HFFc6 (cell line): ENCODE measurements at places on chromosomes 12 and 14.

GRCh38 chr12:110563702-110564470 is 19.2 kb downstream of the PPTC7 start:
- DNase-seq = peak; percentile 11

- DNase-seq = no peak
Measured at GRCh38 chr14:33449268-33449667, 501.6 kb downstream of the EGLN3 start.

GRCh38 chr14:71363946-71364925 is 457.0 kb downstream of the PCNX1 start:
- peak; percentile 14 for DNase-seq

GRCh38 chr12:111160350-111161241 is 208.3 kb downstream of the PHETA1 start:
- DNase-seq = no peak

- peak; percentile 67 for DNase-seq
Measured at GRCh38 chr12:51904951-51905470, 2.3 kb upstream of the ACVRL1 start.

DNA sequence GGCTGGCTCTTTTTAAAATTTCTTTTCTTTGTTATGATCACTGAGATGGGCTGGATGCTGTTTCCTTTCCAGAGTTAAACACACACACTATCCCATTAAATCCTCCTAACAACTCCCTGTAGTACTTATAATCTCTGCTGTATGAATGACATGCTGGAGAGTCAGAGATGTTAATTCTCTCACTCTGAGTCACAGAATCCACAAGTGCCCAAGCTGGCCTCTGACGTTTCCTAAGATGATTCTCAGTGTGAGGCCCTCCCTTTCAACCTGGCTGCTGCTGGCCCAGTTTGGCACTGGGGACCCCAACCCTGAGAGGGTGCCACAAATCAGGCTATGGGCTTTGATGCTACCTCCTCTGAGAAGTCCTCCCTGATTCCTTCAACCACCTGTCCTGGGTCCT is 5.4 kb downstream of the NOS1 start:
- no peak for DNase-seq

- DNase-seq = peak; percentile 32
Measured at GRCh38 chr12:5965950-5966383, 20.9 kb upstream of the ANO2 start.

DNA sequence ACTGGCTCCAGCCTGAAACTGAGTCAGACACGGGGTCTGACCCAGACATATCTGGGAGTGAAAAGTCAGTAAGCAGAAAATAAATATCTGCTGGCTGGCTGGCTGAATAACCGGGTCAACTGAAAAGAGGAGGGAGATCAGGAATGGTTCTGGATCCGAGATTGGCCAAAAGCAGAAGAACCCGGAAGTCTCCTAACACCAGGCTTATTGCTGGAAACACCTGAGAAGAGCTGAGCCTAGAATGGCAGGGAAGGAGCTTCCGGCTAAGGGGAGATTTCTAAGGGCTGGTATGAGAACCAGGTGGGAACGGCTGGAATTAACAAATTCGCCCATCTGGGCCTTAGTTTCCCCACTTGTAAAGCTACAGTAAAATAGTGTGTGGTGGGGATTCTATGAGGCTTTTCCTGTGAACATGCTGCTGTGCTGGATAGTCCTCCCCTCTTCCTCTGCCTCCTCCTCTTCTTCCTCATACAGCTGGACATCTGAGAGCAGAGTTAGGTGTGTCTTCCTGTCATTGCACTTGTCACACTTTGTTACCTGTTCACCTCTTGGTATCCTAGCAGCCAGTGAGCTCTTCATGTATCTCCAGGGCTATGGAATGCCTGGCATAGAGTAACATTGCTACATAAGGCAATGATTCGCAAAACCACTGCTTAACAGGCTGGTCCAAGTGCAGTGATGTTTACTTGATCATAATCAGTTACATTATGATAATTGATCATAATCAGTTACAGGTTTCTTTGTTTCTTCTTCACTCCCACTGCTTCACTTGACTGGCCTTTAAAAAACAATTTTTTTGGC is 2.0 kb upstream of the SHMT2 start:
- peak; percentile 20 for DNase-seq

DNA sequence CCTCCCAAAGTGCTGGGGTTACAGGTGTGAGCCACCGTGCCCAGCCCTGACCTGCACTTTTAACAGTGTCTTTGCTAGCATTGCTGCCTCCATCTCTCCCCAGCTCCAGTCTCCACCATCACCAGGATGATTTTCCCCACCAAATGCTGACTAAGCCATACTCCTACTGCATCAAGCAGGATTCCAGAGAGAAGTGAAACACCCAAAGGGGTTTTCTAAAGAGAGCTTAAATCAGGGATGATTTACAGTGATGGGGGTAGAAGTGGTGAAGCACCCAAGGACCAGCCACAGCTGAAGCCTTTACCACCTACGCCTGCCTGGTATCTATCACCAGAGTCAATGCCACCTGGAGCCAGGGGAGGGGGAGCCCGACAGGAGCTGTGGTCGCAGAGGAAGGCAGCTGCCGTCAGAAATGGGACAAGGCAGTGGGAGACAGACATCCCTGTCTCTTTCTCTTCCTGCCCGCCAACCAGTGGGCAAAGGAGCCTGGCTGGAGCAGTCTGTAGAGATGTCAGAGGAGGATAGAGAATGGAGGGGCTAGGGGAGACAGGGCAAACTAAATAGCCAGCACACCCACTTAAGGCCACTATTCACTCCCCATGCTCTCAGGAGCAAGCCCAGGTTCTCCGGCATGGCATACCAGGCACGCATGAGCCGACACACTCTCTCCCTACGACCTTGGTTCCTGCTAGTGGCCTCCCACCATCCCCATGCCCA is 22.4 kb upstream of the CD9 start:
- DNase-seq = no peak

GRCh38 chr12:21337959-21338744 is 3.4 kb upstream of the SLCO1A2 start:
- DNase-seq = no peak

GRCh38 chr14:32047791-32048190 is 29.3 kb upstream of the ARHGAP5 start:
- no peak for DNase-seq

- peak; percentile 32 for DNase-seq
Measured at GRCh38 chr14:74531467-74531866, 37.9 kb downstream of the ISCA2 start.

- DNase-seq = no peak
Measured at GRCh38 chr14:29773990-29774389, 153.7 kb downstream of the PRKD1 start.

GRCh38 chr14:90274808-90275457 is 18.6 kb downstream of the PSMC1 start:
- peak; percentile 37 for DNase-seq

DNA sequence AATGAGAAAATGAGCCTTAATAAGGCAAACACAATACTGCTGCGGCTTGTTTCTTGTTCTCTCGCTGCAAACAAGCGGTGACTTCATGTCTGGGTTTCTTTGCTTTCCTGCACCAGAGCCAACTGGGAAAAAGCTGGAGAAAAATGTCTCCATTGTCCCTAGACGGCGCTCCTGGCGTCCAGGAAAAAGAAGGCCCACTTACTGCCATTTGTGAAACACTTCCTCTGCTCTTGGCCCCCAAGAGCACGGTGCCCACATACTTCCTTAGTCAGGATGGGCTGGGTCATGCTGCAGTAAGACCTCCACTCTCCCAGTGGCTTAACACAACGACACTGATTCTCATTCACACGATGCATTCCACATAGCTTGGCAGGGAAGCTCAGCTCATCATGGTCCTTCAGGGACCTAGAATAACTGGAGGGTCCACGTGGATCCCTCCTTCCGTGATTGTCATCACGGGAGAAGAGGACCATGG is 86.0 kb upstream of the BCL11B start:
- DNase-seq = no peak

- no peak for DNase-seq
Measured at GRCh38 chr12:76713986-76714385, 49.9 kb upstream of the ZDHHC17 start.

GRCh38 chr14:104031384-104031783 is 54.1 kb upstream of the ASPG start:
- DNase-seq = no peak

DNA sequence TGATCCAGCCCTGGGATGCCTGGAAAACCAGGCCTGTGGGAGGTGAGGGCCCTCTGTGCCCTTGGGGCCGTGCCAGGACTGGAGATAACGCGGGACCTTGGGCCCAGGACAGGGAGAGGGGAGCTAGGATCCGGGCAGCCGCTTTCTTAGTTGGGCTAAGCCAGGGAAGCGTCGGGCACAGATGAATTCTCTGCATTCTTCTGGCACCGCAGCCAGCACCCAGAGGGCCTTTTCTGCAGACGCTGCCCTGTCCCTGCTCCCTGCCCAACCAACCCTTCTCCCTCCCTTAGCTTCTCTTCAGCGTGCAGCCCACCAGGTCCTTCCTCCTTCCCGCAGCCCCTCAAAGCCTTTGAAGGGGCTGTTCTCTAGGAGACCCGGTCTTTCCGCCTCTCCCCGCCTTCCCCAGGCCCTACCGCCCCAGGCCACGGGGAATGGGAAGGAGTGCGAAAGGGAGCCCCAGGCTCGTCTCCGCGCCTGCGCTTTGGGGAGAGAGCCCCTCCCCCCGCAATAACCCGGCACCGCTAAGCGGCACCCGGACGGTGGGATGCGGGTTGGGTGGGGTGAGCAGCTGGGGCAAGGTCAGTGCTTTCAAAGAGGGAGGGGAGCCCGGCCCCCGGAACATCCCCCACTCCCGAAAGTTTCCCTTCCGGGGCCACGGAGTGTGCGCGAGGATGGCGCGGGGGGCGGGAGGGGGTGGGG is 663 bp downstream of the NCKAP5L start:
- DNase-seq = peak; percentile 61

- DNase-seq = no peak
Measured at GRCh38 chr12:94258593-94258992, 110.2 kb downstream of the PLXNC1 start.

DNA sequence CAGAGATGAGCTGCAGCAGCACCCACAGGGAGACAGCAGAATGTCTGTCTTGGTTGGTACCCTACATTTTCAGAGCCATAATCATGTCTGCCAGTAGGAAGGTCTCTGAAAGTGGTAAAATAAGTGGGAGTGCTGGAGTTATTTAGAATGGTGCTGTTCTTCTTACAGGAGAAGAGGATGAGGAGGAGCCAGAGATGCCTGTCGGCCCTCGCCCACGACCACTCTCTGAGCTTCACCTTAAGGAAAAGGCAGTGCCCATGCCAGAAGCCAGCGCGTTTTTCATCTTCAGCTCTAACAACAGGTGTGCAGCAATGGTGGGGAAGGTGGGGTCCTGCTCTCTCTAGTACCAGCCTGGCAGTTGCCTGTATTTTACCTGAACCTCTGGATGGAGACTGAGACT is 201.7 kb upstream of the FKBP4 start:
- DNase-seq = no peak

DNA sequence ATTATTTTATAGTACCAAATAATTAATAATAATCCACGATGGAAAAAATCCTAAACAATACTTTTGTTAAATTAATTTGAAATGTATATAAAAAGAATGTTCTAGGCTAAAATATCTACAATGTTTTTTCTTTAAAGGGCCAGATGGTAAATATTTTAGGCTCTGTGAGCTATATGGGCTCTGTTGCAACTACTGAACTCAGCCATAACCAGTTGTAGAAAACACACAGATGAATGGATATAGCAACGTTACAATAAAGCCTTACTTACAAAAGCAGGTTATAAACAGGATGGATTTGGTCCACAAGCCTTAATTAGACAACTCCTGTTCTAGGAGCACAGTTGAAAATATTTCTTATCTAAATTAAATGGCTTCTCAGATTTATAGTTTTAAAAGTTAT is 245.2 kb downstream of the KCNC2 start:
- no peak for DNase-seq

GRCh38 chr14:57659052-57659451 is 165.4 kb upstream of the CCDC198 start:
- DNase-seq = no peak

DNA sequence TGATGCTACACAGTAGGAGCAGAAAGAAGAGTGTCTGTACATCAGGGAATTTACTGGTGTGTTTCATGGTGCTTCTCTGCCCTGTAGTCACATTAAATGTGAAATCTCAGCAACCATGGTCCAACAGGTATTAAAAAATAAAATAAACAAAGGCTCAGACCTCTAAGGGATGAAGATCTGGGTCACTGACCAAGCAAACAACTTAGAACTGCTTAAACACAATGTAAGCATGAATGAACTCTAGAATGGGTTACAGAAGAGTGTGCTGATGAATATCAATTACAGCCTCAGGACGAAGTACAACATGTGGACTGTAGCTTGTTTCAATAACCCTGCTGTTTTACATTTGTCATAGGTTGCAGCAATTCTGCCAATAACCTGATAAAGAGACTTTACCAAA is 47.4 kb downstream of the SLC35F4 start:
- no peak for DNase-seq

- DNase-seq = no peak
Measured at GRCh38 chr12:1001507-1001906, 10.5 kb downstream of the ERC1 start.

GRCh38 chr14:68945585-68946488 is 33.3 kb downstream of the ACTN1 start:
- no peak for DNase-seq

DNA sequence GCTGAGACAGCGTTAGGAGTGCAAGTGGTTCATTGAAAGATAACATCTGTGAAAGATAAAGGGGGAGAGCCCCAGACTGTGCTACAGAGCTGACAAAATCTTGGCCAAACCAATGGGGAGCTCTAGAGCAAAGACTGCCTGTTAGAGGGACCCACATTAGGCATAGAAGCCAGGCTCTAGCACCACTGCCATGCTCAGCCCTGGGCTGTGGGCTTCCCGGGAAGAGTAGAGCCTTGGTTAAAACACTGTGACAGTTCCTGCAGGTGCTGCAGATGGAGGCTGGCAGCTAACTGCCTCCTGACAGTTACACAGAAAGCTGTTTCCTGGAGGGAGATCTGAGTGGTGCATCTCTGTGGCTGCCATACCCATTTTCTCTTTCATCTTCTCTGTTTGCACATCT is 23.0 kb downstream of the TSHR start:
- no peak for DNase-seq

DNA sequence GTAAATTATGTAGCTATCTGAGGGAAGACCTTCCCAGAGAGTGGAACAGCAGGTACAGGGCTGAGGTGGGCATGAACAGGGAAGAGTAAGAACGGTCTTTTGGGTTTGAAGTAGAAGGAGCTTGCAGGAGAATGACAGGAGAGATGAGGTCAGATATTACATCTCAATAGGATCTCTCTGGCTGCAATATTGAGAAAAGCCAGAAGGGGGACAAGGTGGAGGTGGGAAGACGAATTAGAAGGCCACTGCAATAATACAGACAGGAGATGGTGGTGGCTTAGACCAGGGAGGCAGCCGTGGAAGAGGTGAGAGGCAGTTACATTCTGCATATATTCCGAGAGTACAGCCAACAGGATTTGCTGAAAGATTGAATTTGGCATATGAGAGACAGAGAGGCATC is 310.2 kb downstream of the APAF1 start:
- no peak for DNase-seq

GRCh38 chr12:62772416-62772955 is 162.5 kb downstream of the PPM1H start:
- peak; percentile 29 for DNase-seq

DNA sequence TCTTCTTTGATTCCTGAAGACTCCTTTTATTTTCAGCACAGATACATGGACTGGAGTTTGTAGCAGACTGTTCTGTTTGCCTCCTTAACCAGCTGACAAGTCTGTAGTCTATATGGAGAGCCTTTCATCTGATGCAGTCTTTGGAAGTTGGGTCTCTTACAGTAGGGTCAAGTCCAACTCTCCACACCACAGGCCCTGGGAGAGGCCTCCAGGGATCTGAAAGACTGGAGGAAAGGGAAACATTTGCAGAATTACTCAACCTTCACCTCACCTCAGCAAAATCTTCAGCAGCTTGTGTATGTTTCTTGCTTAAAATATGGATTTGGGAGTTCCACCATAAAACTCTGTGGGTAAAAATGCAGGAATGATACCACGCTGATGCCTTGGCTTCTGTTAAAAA is 188.4 kb downstream of the MSRB3 start:
- no peak for DNase-seq
